ENCODE measurements at places on chromosomes 5 and 9.

GRCh38 chr9:37953775-37954437 lies 50.0 kb upstream of the SLC25A51 start:
- DNase-seq: peak; percentile 96

- DNase-seq: peak; percentile 35
These were observed 59.9 kb downstream of the PBX3 start for GRCh38 chr9:125807079-125807478.

- DNase-seq: no peak
These were observed 777.0 kb upstream of the WWC1 start for GRCh38 chr5:167514461-167514860.

- DNase-seq: no peak
These were observed 59.3 kb upstream of the MYO10 start for GRCh38 chr5:16995372-16995771.
